Activated CD4-positive, alpha-beta T cell treated with anti-CD3 and anti-CD28 coated beads for 36 hours (primary cell): ENCODE measurements at places on chromosomes 16 and 17.

DNA sequence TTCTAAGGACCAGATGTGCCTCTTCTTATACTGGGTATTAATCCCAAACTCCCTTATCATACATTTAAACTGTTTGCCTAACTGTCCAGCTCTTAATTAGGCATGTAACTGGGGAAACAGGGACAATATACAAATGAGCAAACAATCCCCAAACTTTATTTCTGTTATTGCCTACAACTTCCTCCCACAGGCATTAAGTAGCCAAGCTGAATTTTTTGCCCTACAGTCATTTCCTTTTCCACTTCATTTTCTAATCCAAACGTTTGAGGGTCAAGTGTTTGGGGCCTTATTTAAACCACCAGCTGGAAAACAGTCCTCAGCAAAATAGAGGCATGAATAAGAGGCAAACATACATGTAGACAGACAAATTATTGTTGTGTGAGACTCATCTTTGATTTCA is 77.4 kb upstream of the CCL2 start:
- H3K27ac ChIP-seq, result no peak overlapping the region
- H3K27me3 ChIP-seq, result peaks cover 15% of the 10 kb centered on the region
- no peak overlapping the region for H3K4me3 ChIP-seq
- H3K4me1 ChIP-seq, result no peaks in the 10 kb centered on the region
- DNase-seq, result no peak

GRCh38 chr17:40474419-40475002 is 26.9 kb downstream of the TNS4 start:
- H3K4me3 ChIP-seq, result no peak overlapping the region
- no peak overlapping the region for H3K27ac ChIP-seq
- peaks cover 17% of the 10 kb centered on the region for H3K4me1 ChIP-seq
- H3K36me3 ChIP-seq, result peaks cover 7% of the 10 kb centered on the region

DNA sequence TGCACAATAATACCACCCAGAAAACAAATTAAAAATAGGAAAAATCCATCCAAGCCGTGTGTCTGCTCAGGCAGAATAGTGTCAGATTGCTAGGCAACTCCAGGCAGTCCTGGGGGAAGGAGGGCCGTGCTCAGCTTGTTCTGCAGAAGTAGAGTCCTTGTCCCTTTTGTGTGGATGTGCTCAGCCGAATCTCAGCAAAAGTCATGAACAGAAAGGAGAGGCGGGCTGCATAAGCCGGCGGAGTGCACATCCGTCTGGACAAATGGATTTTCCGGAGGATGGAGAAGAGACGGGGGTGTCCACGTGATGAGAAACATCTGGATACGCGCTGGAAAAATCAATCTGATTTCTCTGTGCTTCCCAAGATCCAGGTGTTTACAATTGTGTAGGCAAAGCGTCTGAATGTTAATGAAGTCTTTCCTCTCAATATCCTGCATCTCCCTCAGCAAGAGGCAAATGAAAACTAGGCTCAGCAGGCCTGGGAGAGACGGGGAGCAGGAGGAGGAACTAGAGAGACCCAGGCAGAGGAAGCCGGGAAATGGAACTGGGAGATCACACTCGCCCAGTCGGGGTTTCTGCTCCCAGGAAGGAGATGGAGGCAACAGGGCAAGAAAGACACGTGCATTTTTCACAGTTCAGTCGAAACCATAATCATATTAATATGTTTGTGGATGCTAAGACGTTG is 7.7 kb upstream of the RBFOX3 start:
- no peak overlapping the region for H3K27ac ChIP-seq
- peaks cover 17% of the 10 kb centered on the region for H3K27me3 ChIP-seq
- no peaks in the 10 kb centered on the region for H3K4me1 ChIP-seq

DNA sequence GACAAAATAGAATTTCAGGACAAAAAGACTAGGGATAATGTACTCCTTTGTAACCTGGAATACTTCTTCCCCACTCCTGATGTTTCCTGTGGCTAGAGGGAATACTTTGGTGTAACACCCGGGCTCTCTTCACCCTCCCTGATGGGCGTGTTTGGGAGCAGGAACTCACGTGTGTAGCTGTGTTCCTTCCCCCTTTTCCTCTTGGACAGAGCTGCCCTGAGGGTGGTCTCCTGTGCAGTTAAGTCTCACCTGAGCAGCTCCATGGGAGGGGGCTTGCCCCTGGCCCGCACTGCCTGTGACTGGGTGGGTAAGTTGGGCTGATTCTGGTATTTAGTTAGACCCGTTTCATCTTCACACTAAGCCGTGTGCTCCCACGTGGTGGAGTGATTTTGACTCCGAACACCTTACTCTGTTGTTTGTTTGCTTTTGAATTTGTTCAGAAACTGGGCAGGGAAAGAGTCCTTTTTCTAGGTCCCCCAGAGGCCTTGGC is 87.9 kb downstream of the OR1D5 start:
- no peak overlapping the region for H3K27ac ChIP-seq
- no peak overlapping the region for H3K4me3 ChIP-seq
- no peak for DNase-seq
- peaks cover 1% of the 10 kb centered on the region for H3K36me3 ChIP-seq
- H3K4me1 ChIP-seq, result no peaks in the 10 kb centered on the region

DNA sequence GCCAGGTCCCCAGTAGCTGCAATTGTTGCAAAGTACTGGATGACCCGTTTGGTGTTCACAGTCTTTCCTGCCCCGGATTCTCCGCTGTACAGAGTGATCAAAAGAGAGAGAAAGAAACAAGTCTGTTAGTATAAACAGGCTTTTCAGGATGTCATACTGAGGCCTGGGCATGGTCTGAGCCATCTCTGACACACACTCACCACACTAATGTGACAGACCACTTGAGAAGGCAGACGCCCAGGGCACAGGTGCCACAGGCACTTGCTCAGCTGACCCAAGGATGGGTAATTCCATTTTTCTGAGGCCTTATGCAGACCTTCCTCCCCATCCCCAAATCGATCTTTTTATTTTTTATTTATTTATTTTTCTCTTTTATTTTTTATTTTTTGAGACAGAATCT is 7.5 kb downstream of the MYH3 start:
- no peaks in the 10 kb centered on the region for H3K27me3 ChIP-seq
- H3K27ac ChIP-seq, result no peak overlapping the region
- no peak overlapping the region for H3K4me3 ChIP-seq
- no peak for DNase-seq
- peaks cover 14% of the 10 kb centered on the region for H3K36me3 ChIP-seq
- peaks cover 16% of the 10 kb centered on the region for H3K4me1 ChIP-seq

DNA sequence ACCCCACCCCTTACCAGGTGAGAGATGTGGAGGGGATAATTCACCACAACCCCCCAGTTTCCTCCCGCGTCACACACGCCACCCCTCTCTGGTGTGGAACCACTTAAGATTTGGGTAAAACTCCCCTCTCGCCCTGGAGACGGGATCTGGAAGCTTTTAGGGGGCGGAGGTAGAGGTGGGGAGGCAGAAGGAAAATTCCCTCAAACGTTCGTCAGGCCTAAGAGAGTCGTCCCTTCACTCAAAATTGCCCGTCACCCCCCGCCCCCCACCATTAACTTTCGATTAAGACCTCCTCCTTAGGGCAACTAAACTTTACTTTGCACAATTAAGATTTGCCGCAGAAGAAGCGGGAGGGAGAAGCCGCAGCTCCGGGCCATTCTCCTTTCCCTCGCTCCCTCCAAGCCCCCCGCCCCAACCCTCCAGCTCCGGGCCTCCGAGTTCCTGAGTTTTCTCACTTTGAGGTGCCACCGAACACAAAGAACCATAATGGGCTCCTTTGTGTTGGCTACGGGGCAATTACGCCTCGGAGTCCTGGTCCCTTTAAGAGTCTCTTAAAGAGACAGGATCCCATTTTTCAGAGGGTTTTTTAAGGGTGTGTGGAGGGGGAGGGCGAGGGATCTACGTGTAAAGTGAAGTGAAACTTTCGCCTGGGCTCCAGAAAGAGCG is 985 bp upstream of the FZD2 start:
- no peak overlapping the region for H3K27ac ChIP-seq
- H3K27me3 ChIP-seq, result peaks cover 57% of the 10 kb centered on the region
- H3K4me1 ChIP-seq, result peaks cover 18% of the 10 kb centered on the region
- H3K4me3 ChIP-seq, result peak overlapping the region; percentile 66
- peak; percentile 23 for DNase-seq
- no peaks in the 10 kb centered on the region for H3K36me3 ChIP-seq

- DNase-seq, result no peak
- H3K4me3 ChIP-seq, result no peak overlapping the region
- no peak overlapping the region for H3K27ac ChIP-seq
- H3K4me1 ChIP-seq, result no peaks in the 10 kb centered on the region
- peaks cover 3% of the 10 kb centered on the region for H3K27me3 ChIP-seq
These were observed 132.8 kb downstream of the SEC14L1 start for GRCh38 chr17:77273397-77274085.
